ENCODE measurements at places on chromosomes 5 and 9. TPM values are rescaled to one million over a fixed set of nuclear protein-coding genes. Genes with fewer than 3 reads are reported as not detected.

The NR2F1-AS1 gene
- total RNA-seq = 1.3 TPM

The KIF4B gene
- not detected for total RNA-seq

The ADAMTS12 gene
- 0.34 TPM for total RNA-seq

The DPM2 gene
- total RNA-seq = 19.4 TPM

The ARHGEF39 gene
- total RNA-seq = 3.3 TPM

DNA sequence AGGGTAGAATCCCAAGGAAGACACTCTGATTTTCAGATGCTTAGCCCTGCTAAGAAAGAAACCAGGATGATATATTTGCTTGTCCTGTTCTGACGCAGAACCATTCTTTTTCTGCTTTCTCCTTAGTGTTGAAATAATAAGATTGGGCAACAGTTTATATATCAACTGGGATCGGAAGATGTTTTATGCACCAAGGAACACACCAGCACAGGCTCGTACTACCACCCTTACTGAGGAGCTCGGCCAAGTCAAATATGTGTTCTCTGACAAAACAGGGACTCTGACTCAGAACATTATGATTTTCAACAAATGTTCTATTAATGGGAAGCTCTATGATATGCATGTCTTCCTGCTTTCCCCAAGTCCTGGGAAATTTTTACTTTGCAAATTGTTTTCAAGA is 19.0 kb upstream of the RUSC2 start:
- DNase-seq = no peak

DNA sequence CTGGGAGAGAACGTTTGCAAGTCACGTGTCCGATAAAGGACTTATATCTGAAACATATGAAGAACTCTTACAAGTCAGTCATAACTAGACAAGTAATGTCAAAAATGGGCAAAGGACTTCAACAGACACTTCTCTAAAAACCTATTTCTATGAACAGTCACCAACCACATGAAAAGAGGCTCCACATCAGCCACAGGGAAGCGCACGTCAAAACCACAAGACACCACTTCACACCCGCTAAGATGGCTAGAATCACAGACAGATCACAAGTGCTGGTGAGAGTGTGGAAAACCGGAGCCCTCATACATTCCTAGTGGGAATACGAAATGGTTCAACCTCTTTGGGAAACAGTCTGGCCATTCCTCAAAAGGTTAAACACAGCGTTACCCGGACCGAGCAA is 11.5 kb upstream of the CARD9 start:
- no peak for DNase-seq

GRCh38 chr5:64818245-64818644 is 49.5 kb downstream of the CWC27 start:
- DNase-seq = no peak

GRCh38 chr5:9361835-9362234 is 184.0 kb downstream of the SEMA5A start:
- no peak for DNase-seq

DNA sequence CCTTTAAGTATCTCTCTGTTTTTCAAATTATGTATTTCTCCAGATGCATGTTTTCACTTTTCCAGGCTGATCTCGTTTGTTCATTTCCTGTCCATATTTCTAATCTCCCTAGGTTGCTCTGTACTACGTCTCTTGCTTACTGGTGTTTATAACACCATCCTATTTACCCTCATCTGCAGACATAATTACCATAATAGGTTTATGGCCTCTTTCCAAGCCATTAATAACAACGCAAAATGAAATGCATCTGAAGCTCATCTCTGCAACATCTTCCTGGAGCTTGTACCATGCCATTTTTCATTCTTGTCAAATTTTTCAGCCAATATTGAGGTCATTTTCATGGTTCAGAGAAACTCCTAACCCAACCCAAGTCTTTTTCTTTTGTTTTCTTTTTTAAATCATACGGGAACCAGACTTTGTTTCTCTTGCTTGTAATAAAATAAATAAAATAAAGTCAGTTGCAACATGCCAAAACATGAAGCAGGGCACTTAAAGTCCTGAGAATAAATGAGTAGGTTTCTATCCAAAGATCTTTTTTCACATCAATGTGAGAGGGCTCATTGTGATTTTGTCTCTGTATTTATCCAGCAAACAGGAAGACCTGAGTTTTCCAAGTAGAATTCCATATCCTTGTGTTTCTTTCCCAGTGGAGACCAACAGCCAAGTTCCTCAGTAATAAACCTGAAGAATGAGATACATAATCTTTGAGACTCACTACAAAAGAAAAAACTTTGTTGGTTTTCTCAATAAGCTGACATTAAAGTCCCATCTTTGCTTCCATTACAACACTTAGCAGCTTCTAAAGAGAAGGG is 37.0 kb downstream of the DPYSL3 start:
- no peak for DNase-seq

GRCh38 chr5:118628660-118629354 is 359.5 kb downstream of the DTWD2 start:
- no peak for DNase-seq

DNA sequence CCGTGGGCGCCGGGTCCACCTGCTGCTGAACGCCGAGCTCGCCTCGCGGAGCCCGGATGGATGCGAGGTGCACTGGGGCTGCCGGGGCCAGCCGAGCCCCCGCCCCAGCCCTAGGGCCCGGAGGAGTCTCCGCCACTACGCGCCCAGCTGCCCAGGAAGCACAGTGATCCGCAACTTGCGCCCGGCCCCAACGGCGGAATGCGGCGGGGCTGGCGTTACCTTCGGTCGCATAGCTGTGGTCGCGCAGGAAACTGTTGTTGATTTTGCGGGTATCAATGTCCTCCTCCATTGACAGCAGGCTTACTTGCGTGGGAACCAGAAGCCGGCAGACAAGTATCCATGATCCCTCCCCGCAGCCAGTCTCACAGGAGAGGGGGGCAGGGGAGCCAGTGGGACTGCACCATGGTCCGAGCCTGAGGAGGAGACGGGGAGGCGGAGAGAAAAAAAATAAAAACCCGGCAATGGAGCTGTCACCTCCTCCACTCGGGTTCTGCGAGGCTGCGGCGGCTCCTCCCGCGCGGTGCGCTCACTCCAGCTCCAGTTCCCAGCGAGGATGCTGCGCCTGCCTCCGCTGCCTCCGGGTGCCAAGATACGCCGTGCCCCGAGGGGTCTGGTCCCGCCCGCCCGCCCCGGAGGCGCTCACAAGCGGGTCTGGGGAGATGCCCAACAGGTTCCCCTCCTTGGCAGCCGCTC is 628 bp downstream of the PPP2R2B start:
- no peak for DNase-seq

DNA sequence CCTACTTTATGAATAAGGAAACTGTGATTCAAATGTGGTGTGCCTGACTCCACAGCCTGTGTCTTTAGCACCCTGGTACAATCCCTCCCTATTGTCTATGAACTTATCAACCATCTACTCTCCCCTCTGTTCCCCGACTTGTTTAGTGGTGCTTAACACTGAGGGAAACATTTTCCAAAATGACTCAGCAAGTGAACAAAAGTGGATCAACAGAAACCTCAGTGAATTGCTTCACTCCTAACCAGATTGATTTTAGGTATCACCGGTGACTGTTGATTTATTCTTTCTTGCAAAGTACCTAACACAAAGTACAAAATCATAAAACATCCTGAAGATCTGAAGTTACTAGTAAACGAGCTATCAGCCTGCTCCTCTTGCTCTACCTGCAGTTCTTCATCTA is 42.1 kb upstream of the RAPGEF6 start:
- no peak for DNase-seq

DNA sequence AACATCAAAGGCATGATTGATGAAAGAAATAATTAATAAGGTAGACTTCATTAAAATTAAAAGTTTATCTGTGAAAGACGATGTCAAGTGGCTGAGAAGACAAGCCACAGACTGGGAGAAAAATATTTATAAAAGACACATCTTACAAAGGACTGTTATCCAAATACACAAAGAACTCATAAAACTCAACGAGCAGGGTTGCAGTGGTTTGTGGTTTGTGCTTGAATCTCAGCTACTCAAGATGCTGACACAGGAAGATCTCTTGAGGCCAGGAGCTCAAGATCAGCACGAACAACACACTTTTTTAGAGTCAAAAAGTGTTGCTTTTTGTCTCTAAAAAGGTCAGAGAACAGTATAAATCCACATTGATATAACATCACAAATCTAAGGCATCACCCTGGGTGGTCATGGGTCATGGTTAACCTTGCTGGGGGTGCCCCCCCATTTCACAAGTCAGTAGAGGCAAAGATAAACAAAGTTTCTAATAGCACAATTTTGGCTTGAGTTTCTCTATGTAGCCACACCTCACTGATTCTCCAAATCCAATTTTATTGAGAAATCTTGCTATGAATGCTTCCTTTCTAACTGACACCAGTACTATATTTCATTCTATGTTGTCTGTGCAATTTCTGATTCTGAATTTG is 342.9 kb upstream of the RPS23 start:
- DNase-seq = no peak

DNA sequence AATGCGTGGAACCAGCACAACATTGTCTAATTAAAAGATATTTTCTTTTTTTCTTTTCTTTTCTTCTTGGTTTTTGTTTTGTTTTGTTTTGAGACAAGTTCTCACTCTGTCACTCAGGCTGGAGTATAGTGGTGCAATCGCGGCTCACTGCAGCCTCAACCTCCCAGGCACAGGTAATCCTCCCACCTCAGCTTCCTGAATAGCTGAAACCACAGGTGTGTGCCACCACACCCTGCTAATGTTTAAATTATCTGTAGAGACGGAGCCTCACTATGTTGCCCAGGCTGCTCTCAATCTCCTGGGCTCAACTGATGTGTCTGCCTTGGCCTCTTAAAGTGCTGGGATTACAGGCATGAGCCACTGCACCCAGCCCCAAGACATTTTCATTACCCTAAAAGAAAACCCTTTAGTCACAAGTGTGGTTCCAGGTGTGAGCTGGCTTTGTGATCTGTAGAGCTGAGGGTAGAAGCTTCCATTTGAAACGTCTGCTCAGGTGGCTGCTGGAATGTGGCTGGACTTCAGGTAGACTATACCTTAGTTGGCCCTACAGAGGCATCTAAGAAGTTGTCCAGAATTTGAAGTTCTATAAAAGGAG is 19.1 kb upstream of the NEK6 start:
- peak; percentile 9 for DNase-seq

- DNase-seq = no peak
These were observed 354.2 kb downstream of the MRPS30 start for GRCh38 chr5:45162974-45163373.

DNA sequence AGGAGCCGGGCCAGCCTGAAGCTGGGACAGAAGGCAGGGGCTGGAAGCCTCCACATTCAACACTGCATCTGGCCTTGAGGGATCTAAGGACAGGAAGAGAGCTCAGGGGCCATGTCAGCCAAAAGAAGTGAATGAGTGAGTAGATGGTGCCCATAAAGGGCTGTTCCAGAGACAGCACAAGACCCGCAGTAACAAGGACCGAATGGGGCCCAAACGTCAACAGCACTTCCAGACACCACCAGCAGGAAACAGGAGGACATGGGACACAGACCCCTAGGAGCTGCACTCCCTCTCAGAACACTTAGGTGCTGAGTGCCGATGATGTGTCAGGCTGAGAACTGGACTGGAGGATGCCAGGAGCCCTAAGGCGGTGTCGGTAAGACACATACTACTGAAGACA is 114.8 kb upstream of the FAM120A start:
- no peak for DNase-seq

GRCh38 chr9:127567035-127567729 is 44.9 kb upstream of the STXBP1 start:
- DNase-seq = no peak

GRCh38 chr5:87210743-87211142 is 56.9 kb upstream of the RASA1 start:
- no peak for DNase-seq

GRCh38 chr5:45694971-45695803 is 993 bp downstream of the HCN1 start:
- no peak for DNase-seq

DNA sequence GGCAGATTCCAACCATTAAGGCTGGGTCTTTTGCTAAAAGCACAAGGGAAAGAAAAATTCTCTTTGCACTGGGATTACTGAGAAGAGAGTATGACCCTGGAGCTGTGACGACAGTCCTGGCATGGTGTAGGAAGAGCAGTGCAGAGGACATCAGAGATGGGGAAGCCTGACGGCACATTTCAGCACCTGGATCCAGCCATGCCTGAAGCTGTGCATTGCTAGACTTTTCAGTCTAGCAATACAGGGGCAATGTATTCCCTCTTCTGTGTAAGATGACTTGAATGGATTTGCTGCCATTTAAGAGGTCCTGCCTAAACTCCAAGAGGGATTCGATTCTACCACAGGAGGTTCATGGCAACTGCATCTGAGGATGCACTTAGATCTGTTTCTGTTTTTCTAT is 12.3 kb upstream of the MRNIP start:
- no peak for DNase-seq

GRCh38 chr9:36897478-36897877 is 136.6 kb downstream of the PAX5 start:
- DNase-seq = no peak

DNA sequence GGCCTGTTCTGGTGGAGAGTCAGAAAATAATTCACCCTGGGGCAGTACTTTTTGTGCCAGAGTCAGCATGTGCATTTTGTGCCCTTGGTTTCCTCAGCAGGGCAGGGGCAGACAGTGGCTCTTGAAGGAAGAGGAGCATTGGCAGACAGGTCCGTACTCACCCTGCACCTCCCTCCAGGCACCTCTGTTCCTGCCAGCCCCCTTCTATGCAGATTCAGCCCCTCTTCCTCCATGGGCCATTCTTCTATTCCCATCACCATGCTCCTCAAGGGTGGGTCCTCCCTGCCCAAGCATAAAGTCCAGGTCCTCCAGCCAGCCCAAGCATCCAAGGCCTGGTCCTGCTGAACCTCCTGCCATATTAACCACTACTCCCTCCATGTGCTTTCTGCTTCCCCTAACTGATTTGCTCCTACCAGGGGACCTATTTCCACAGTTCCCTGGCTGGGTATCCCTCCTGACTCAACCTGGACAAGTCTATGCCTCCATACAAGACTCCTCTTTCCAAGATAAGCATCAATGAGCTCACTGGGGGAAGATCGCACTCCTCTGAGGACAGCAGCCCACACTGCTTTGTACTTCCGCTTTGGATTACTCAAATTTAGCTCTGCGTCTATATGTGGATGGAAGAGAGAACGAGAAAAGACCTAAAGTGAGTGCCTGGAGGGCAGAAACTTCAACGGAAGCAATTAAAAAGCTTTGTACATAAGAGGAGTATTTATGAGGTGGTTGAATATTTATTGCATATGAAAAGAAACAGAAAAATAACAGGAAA is 9.3 kb upstream of the ACSL6 start:
- DNase-seq = no peak

DNA sequence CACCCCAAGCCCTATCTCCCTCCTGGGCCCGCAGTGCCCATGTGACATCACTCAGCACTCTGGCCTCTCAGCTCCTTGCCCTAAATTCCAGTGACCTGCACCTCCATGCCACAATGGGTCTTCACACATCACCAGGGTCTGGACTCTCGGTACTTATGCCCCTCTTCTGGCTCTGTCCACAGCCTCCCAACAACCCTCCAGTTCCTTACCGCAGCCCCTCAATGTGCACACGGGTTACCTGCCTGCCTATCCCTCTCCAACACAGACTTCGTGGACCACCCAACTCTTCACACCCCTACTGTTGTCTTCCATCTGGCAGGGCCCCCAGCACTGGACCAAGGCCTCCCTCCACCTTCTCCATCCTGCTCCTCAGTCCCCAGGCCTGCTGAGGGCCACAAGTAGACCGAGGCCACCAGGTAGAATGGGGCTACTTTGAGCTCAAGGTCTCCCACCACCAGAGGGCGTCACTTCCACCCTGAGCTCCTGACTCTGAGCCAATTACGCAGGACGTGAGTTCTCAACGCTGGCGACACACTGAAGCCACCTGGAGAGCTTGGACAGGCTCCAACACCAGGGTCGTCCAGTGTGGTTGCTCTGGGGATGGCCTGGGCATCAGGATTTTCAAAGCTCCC is 172.1 kb downstream of the GABBR2 start:
- DNase-seq = no peak

Data from suprapubic skin (tissue), 4 donors.